NCI-H1092 (cell line): ENCODE measurements at places on chromosomes 16 and 17.
A peak's percentile ranks its signal among the peaks of the same experiment; 100 is the strongest.

GRCh38 chr17:76781056-76781982, 43.4 kb downstream of the MFSD11 start:
- DNase-seq, result no peak

DNA sequence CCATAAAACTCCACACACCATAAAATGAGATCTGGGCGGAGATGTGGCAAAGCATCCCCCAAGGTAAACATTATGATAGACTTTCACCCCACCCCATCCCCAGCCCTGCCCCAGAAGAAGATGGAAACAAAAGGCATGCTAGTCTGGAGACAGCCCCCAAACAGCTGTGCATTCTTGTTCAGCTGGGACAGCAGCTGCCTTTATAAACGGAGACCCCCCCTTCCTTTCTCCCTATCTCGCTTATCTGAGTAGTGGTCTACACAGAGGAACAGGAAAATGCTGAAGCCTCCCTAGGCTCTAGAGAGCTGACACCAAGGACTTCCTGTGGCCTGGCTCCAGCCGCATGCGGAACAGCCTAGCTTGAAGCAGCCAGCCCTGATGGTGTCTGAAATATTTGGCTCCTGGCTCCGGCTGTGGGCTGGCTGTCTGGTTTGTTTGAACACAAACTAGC, 190.3 kb upstream of the ANKFN1 start:
- no peak for DNase-seq

DNA sequence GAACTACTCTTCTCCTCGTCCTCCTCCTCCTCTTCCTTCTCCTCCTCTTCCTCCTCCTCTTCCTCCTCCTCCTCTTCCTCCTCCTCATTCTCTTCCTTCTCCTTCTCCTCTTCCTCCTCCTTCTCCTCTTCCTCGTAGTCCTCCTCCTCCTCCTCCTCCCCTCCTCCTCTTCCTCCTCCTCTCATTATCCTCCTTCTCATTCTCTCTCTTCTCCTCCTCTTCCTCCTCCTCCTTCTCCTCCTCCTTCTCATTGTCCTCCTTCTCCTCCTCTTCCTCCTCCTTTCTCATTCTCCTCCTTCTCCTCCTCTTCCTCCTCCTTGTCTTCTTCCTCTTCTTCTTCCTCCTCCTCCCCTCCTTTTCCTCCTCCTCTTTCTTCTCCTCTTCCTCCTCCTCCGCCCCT, 4.1 kb upstream of the PITPNM3 start:
- no peak for DNase-seq

DNA sequence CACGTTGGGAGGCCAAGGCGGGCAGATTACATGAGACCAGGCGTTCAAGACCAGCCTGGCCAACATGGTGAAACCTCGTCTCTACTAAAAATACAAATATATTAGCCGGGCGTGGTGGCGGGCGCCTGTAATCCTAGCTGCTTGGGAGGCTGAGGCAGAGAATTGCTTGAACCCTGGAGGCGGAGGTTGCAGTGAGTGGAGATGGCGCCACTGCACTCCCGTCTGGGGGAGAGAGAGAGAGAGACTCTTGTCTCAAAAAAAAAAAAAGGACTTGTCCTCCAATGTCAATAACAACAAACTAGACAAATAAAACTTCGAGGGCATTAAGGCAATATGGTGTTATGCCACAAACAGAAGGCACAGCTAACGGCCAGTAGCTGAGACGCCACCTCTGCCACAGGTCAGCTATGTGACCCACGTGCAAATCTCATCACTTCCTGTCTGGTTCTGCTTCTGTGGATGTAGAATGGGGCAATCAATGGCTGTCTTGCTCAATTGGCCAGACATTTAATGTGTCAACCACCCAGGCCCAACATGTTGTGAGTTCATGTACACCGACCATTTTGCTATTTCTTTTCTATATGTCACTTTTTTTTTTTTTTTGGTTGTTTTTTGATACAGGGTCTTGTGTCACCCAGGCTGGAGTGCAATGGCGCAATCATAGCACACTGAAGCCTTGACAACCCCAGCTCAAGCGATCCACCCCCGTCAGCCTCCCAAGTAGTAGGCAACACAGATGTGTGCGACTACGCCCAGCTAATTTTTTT, 834 bp upstream of the TXNDC11 start:
- DNase-seq, result no peak

DNA sequence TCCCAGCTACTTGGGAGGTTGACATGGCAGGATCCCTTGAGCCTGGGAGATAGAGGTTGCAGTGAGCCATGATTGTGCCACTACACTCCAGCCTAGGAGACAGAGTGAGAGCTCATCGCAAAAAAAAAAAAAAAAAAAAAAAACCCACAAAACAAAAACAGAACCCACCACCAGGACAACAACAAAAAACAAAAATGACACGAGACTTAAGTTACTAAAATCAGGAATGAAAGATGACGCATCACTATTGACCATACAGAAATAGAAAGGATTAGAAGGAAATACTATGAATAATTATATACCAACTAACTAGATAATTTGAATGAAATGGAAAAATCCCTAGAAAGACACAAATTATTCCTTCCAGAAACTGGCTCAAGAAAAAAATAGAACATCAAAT, 432.4 kb upstream of the PMFBP1 start:
- DNase-seq, result no peak

GRCh38 chr17:46865100-46865499, 13.7 kb downstream of the WNT9B start:
- DNase-seq, result no peak

GRCh38 chr16:88676502-88677242, 9.6 kb downstream of the SNAI3 start:
- DNase-seq, result no peak

DNA sequence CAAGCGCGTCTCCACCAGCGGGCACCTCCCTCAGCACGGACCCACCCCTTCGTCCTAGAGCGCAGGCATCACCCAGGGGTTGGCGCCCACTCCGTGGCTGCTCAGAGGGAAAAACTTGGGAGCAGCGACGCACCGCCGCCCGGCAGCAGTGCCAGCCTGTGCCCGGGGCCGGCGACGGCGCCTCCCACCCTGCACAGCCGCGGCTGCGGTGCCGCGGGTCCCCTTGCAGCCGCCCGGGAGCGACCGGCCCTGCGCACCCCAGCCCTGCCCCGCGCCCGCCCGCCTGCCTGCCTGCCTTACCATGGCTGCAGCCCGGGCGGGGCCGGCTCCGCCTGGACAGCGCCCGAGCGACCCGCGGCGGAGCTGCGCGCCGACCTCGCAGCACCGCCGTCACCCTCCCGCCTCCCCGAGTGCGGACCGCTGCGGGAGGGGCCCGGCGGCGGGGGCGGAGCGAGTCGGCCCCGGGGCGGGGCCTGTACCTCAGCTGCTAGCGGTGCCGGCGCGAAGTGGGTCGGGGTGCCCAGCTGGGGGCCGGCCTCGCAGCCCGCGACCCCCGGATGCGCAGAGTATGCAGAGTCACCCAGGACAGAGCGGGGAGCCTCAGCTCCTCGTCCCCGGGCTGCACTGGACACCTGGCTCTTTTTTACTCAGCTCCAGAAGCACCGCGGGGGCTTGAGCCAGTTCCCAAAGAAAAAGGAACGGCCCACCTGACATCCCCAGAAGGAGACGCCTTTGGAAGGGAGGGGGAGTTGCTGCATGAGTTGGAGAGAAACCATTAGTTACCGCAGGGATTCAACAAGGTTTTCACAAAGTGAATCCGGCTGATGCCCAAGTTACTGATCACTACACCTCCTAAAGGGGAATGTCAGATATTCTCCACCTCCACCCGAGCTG, 17.5 kb upstream of the MTMR4 start:
- DNase-seq, result peak; percentile 14

- DNase-seq, result no peak
Measured at GRCh38 chr16:22312897-22313781, 15.9 kb downstream of the POLR3E start.

DNA sequence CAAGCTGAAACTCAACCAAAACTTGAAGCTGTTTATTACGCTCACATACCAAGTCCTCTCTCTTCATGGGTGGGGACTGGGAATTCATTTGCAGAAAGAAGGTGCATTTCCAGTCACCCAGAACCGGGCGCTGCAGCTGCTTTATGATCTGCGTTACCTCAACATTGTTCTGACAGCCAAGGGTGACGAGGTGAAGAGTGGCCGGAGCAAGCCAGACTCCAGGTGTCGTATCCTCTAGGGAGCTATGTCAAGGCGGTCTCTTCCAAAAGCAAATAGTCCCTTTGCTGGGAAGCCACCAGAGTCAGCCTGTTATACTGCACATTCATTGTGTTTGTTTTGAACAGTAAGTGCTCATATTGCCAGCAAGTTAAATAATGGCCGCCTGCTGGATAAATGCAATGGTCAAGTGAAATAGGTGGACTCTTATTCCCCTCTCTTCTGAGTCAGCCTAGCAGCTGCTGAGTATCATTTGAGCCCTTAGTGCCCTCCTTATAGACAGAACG, 12.7 kb downstream of the COG1 start:
- DNase-seq, result peak; percentile 81

GRCh38 chr17:27366437-27366836, 72.5 kb downstream of the WSB1 start:
- DNase-seq, result no peak

DNA sequence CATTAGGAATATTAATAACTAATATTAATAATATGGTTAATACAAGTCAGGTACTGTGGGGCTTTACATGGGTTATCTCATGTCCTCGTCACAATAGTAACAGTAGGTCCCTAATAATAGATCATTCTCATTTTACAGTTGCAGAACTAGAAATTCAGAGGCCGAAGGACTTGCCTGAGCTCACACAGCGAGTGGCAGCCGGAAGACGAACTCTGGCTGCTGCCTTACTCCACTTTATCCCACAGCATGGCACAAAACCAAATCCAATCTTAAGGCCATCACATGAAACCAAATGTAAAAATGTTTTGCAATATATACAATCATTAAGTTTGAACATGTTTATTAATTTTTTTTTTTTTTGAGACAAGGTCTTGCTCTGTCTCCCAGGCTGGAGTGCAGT, 13.6 kb downstream of the GNA13 start:
- no peak for DNase-seq

- no peak for DNase-seq
Measured at GRCh38 chr16:67833030-67833414, 9.1 kb upstream of the THAP11 start.

DNA sequence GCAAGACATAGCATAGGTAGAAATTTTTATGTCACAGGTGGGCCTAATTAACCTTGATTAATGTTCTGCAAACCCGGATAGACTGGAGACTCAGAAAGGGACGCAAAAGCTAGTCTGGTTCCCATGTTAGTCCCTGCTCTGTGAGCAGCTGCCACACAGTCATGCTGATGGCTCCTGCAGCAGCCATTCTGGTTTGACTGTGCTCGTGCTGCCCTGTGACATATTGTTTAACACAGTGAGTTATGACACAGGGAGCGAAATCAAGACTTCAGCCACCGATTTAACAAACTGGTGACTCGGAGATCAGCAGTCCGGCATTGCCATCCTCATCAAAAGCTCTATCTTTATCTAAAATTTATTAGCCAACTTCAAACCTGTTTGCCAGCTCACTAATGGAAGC, 169.8 kb downstream of the WWOX start:
- DNase-seq, result no peak

DNA sequence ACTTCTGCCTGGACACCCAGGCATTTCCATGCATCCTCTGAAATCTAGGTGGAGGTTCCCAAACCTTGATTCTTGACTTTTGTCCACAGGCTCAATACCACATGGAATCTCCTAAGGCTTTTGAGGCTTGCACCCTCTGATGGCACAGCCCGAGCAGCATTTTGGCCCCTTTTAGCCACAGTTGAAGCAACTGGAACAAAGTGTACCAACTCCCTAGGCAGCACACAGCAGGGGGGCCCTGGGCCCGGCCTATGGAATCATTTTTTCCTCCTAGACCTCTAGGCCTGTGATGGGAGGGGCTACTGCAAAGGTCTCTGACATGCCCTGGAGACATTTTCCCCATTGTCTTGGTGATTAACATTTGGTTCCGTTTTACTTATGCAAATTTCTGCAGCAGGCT, 32.0 kb downstream of the ABCC1 start:
- no peak for DNase-seq

- no peak for DNase-seq
Measured at GRCh38 chr17:42111871-42112551, 503 bp downstream of the DHX58 start.

DNA sequence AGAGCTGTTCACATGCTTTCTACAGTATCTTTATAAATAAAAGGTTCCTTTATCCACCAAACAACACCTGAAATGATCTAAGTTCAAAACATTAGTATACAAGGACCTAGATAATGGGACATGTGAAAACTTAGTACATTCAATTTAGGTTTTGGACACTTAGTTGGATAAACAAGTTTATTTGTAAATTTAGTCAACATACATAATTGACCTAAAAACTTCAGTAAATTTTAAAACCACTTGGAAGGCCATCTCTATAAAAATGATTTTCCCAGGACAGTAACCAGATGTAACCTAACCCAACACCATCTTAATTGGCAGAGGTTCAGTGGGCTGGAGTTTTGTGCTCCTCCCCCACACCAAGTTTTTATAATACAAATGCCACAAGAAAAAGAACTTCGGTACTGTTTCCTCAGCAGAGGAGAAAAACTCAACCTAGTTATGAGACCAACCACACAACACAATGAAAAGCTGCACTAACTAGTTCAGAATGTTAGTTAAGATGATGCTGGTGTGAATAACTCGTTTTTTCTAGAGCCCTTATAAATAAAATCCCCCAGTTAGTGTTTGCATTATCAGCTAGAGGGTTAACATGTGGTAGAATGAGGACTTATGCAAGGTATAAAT, 7.2 kb upstream of the UNK start:
- DNase-seq, result no peak

DNA sequence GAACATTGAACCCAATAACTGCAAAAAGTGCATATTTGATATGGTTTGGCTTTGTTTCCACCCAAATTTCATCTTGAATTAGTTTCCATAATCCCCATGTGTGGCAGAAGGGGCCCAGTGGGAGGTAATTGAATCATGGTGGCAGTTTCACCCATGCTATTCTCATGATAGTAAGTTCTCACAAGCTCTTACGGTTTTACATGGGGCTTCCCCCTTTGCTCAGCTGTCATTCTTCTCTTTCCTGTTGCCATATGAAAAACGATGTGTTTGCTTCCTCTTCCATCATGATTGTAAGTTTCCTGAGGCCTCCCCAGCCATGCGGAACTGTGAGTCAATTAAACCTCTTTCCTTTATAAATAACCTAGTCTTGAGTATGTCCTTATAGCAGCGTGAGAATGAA, 127.6 kb downstream of the CHD9NB start:
- no peak for DNase-seq

DNA sequence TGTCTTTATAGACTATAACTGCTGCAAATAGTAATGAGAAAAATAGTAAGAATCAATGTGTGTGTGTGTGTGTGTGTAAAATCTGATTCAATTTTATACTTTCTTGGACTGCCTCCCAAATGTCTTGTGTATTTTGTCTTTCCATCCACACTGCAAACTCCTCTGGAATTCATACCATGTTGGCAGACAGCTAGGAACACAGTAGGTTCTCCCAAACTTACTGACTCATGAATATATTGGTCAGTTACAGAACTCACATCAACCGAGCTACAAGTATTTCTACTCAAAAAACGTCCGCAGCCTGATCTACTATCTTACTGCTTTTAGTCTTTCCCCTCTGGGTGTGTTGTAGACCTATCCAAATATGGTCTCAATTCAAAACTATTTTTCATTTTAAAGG, 542.7 kb upstream of the PSMD7 start:
- no peak for DNase-seq

GRCh38 chr16:76941113-76941512, 249.9 kb upstream of the MON1B start:
- no peak for DNase-seq

GRCh38 chr16:51565184-51565583, 414.1 kb upstream of the SALL1 start:
- DNase-seq, result no peak

- DNase-seq, result no peak
Measured at GRCh38 chr17:31687505-31688126, 171.4 kb downstream of the COPRS start.

- DNase-seq, result no peak
Measured at GRCh38 chr17:66812571-66812970, 22.3 kb upstream of the CACNG5 start.
